H54 (cell line): ENCODE measurements at places on chromosomes 5 and 9.

DNA sequence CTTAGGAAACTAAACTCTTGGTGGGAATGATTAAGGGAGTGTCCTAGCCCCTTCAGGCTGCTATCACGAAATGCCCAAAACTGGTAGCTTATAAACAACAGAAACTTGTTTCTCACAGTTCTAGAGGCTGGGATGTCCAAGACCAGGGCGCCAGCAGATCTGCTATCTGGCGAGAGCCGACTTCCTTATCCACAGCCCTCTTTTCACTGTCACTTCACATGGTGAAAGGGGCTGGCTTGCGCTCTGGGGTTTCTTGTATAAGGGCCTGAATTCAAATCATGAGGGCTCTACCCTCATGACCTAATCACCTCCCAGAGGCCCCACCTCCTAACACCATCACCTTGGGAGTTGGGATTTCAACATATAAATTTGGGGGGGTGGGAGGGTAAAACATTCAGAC is 49.1 kb downstream of the IPPK start:
- DNase-seq = no peak

DNA sequence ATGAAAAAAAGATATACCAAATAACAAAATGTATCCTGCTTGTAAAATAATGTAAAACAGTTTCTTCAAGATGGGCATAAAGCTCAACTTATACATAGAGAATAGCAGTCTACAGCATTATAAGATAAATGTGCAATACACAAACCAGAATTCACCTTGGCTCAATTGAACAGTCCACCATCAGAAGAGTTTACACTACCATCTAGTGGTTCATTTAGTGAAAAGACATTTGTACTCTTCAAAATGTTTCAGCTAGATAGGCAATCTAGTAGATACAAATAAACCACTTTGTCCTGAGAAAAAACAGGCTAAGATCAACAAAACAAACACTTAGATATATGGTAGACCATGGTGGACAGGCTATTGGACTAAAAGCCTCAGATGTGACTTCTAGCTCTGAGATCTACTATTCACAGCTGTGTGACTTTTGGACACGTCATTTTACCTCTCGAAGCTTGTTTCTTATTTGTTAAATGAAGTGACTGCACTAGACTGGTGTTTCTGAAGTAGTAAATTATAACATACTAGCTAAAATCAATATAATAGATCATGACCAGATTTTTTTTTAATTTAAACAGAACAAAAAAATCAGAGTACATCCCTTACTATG is 22.1 kb upstream of the TPD52L3 start:
- no peak for DNase-seq

DNA sequence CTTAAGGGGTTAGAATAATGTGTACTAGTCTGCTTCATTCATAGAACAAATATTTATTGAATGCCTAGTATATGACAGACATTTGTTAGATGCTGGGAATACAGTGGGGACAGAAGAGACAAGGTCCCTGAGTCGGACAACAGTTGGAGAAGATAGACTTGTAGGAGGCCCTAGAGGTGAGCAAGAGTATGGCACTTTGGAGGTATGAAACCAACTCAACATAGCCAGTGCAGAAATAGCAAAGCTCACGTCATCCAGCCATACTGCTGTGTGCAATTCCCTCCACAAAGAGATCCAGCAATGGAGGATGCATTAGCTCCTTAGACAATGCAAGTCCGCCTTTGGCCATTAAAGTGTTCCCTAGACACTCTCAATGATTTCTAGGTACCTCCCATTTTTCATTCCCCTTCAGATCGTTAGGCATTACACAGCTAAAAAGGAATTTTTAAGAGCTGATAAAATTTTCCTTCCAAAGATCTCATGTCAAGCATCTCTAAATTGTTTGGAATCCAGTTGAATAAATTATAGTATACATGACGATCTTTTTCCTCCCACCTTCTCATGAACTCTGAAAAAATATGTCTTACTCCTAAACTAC is 1949.6 kb upstream of the WWC1 start:
- DNase-seq = no peak

DNA sequence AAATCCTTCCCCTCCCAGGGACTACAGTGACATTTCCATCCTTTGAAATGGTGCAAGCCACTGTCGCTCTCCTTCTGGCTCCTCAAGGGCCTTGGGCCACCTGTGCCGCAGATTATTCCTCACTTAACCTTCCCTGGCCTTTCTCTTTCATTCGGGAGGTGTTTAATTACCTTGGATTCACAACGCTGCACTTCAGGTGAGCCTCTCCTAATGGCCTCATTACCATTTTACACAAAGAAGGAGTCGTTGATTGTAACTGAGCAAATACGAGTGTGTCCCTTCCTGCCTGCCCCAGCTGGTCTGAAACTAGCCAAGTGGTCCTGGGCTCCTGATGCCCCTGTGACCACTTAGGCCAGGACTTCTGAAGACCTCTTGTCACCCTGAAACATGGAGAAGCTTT is 205.0 kb downstream of the CRB2 start:
- no peak for DNase-seq

DNA sequence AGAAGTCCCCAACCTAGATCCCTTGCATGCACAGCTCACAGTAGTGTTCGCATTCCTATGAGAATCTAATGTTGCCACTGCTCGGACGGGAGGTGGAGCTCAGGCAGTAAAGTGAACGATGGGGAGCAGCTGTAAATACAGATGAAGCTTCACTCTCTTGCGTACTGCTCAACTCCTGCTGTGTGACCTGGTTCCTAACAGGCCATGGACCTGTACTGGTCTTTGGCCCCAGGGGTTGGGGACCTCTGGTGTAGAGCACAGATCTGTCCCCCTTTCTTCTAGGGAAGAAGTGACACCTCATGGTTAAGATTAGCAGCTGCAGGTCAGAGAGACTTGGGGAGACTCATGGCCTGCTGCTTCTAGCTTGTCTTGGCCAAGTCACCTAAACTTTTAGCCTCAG is 7.1 kb downstream of the ARHGEF28 start:
- no peak for DNase-seq

DNA sequence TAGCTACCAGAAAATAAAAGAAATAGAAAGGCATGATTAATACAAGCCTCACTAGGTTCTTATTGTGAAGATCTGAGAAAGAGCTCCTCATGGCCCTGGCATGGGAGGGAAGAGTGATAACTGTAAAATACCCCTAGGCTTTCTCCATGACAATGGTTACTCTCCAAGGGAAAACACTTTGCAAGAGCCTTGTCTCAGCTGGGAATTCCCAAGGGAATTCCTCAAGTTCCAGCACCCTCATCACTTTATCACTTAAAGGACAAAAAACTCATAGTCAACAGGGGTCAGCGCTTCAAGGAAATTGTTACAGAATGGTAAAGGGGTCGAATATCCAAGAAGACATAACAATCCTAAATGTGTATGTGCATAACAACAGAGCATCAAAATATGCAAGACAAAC is 21.2 kb downstream of the SYK start:
- DNase-seq = no peak

DNA sequence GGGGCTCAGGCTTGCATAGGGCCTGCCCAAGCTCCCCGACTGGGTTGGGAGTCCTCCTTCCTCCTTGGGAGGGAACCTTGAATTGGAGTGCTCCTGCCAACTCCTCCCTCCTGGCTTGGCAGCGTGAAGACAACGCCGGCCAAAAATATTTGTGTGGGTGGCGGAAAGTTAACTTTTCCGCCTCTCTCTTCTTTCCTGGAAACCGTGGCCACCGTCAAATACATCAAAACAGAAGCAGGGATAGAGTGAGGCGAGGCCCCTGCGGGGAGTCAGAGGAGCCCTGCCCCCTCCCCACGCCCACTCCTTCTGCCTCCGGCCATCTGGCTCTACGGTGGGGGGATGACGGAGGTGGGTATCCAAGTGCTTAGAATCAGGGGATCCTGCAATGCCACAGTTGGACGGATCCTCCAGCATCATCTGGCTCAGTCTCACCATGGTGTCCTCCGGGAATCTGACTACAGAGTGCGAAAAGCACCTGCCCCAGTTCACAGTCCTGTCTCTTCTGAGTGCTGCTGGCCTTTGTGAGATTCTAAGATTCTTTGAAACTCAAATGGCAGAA is 25.2 kb upstream of the SYNPO start:
- no peak for DNase-seq
